ENCODE measurements at places on chromosomes 16 and 17.

DNA sequence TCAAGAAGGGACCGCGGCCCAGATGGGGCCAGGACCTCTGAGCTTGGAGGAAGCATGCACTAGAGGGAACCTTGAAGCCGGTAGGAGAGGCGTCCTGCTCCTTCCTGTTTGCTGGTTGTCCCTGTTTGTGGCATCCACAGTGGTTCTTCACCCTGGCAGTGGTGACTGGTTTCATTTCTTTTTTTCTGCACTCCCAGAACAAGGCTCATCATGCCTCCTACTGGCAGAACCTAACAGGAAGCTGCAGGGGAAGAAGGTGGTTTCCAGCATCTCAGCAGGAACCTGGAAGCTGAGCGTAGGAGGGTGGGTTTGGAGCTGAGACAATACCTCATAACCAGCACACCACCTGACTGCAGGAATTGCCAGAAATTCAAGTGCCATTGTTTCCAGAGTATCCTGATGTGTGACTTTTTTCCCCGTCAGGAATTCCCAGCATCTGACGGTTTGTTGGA, 5.8 kb downstream of the TMEM231 start:
- DNase-seq: no peak

GRCh38 chr17:72631949-72632684, 460.4 kb downstream of the SLC39A11 start:
- no peak for DNase-seq

DNA sequence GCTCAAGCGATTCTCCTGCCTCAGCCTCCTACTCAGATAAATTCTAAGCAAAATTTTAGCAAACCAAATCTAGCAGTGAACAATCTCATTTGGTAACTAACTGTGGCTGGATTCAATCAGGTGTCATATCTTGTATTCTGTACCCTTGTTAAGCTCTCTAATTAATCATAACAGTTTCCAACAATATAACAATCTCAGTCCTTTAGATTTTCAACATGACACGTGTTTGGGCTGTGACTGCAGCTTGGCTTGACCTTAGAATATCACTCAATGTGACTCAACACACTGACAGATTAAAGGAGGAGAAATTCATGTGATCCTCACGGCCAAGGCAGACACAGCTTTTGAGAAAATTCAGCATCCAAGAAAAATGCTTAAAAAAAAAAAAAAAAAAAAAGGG, 133.6 kb downstream of the BANP start:
- no peak for DNase-seq

GRCh38 chr17:72053449-72053848, 67.4 kb upstream of the SOX9 start:
- DNase-seq: no peak

DNA sequence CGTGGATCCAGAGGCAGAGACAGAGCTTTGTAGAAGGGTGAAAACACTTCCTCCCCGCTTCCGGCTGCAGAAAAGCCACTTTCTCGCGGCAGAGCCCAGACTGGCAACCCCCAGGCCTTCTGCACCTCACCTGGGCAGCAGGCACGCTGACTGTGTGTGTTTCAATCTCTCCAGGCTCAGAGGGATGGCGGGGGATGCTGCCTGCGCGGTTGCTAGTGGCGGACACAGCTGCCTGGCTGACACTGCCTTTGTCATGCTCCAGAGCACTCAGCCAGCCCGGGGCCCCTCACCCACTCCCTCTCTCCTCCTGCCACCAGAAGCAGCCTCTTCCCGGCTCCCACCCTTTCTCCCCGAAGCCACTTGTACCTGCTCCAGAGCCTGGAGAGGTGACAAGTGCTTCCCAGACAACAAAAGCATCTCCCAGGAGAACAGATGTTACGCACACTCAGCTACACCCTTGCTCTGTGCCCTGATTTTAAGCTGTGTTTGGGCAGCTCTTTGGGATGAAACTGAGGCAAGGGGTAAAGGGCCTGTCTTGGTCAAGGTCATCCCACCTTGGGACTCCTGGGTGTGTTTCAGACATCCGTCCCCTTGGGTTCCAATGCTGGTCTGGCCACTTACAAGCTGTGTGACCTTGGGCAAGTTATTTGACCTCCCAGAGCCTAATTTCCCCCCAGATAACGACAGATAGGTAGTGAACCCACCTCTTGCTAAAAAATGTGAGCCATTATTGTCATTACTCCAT, 9.2 kb upstream of the GLIS2 start:
- DNase-seq: no peak

DNA sequence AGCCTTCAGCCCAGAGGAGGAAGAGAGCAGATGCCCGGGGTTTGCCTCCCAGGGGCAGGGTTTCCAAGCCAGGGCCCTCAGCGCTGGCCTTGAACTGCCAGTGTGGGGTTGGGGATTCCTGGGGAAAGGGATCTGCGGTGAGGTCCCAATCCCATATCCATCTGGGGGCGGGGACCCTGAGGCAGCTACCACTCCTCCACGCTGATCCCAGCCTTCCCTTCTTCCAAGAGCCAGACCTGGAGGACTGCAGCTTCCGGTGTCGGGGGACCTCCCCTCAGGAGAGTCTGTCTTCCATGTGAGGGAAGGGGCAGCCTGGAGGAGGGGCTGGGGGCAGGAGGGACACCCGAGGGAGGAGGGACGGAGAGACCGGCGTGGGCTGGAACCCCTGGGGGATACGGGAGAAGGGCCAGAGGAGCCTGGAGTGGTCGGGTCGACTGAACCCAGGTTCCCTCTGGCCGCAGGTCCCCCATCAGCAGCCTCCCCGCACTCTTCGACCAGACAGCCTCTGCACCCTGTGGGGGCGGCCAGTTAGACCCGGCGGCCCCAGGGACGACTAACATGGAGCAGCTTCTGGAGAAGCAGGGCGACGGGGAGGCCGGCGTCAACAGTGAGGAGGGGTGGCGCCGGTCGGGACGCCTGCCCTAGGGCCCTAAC, 10.7 kb upstream of the CISD3 start:
- no peak for DNase-seq

DNA sequence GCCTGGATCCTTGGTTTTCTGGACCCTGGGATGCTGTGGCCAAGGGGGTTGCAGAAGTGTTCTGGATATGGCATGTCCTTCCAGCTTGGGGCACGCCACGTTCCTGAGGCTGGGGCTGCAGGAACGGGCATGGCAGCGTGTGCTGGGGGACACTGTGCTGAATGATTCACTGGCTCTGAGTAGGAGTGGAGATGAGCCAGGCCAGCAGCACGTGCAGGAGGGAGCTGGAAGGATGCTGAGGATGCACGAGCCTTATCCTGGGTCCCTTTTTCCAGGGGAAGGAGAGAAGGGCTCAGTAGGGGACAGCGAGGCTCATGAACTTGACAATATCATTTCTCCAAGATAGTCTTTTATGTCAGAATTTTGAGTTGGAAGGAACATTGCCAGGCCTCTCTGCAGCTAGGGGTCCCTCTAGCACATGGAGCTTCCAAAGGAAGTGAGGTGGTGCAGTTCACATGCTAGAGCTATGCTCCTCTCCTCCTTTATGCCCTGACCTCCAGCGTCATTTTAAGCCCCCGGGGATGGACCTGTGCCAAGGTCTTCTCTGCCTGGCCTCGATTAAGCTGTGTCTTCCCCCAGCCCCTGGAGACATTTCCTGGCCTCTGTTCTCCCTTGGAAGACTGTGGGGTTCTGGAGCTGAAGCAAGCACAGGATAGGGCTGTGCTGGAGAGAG, 125.9 kb downstream of the OR1D5 start:
- no peak for DNase-seq

GRCh38 chr17:50660042-50660886, 25.6 kb downstream of the ABCC3 start:
- no peak for DNase-seq

DNA sequence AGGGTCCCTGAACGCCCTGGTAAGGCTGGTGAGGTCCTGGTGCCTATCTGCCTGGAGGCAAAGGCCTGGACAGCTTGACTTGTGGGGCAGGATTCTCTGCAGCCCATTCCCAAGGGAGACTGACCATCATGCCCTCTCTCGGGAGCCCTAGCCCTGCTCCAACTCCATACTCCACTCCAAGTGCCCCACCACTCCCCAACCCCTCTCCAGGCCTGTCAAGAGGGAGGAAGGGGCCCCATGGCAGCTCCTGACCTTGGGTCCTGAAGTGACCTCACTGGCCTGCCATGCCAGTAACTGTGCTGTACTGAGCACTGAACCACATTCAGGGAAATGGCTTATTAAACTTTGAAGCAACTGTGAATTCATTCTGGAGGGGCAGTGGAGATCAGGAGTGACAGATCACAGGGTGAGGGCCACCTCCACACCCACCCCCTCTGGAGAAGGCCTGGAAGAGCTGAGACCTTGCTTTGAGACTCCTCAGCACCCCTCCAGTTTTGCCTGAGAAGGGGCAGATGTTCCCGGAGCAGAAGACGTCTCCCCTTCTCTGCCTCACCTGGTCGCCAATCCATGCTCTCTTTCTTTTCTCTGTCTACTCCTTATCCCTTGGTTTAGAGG, 23.5 kb upstream of the BEAN1 start:
- DNase-seq: no peak

- no peak for DNase-seq
These were observed 106.6 kb downstream of the AMFR start for GRCh38 chr16:56318827-56319140.

DNA sequence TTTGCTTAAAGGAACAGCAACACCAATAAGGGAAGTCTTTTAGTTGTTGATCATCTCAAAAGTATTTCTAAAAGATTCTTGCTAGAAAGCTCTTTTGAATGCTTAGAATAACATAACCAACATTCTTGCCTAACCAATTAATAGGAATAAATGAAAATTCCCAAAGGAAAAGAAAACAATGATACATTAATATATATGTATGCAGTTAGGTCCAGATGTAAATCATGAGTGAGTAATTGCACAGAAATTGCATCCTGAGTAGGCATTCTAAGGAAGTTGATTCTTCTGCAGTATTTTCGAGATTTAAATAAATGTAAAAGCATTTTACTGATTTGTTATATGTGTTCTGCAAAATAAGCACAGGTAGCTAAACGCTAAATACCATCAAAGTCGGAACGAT, 22.1 kb downstream of the COX10 start:
- no peak for DNase-seq

- no peak for DNase-seq
These were observed 3.5 kb upstream of the NHERF1 start for GRCh38 chr17:74744714-74745547.

DNA sequence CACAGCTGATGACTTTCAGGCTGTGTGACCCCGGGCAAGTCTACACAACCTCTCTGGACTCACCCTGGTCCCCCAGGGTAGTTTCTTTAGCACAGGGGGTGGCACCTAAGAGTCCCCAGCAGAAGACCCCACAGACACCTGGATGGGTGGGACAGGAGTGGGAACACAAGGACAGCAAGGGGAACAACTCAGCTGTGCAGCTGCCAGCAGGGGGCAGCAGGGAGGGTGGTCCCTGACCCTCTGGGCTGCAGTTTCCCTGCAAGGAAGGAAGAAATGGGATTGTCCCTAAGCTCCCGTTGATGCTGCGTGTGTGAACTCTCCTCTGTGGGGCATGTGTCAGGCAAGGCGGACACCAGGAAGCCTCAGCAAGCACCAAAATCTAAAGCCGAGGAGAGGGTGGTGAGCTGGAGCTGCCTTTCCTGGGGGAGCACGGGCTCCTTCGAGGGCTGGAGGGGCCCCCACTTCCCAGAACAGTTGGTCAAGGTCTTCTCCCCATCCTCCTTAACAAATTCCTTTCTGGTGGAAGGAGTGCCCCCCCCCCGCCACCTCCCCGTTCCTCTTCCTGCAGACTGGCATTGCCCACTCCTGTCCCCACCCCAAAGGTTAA, 24.1 kb upstream of the CDH5 start:
- DNase-seq: no peak

DNA sequence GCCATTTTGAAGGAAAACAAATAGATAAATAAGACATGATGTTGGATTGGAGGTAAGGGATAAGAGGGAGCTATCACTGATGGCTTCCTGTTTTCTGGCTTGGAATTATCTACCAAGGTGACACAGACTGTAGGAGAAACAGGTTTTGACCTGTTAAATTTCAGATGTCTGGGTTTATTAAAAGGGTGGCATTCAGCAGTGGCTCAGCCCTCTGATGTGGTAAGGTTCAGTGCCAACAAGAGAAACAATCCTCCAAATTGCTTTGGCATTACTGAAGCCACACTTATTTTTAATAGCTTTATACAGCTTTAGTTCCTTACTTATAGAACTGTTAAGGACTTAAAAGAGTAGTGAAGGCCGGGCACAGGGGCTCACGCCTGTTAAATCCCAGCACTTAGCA, 37.0 kb upstream of the AKAP1 start:
- no peak for DNase-seq

- DNase-seq: no peak
These were observed 269.8 kb upstream of the MYOCD start for GRCh38 chr17:12395733-12396354.

GRCh38 chr17:49557312-49558024, 18.2 kb upstream of the NXPH3 start:
- no peak for DNase-seq

DNA sequence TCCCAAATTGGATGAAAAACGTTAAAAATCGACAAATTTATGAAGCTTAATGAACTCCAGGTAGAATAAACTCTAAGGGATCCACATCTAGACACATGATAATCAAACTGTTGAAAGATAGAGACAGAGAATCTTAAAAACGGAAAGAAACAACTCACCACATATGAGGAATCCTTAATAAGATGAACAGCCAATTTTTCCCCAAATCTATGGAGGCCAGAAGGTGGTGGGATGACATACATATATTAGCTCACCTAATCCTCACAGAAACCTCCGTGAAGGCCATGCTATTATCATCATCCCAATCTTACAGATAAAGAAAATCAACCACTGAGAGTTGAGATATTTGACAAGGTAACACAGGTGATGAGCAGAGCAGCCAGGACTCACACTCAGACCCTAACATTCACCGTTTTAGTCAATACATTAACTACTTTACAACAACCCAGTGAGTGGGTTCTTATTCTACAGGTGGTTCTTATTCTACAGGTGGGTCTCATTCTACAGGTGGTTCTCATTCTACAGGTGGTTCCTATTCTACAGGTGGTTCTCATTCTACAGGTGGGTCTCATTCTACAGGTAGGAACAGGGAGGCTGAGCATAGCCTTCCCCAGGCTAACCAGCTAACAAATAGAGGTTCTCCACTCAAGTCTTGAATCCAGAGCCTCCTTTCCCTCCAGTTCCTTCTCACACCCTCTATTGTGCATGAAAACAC, 4.8 kb downstream of the CACNG1 start:
- DNase-seq: no peak

DNA sequence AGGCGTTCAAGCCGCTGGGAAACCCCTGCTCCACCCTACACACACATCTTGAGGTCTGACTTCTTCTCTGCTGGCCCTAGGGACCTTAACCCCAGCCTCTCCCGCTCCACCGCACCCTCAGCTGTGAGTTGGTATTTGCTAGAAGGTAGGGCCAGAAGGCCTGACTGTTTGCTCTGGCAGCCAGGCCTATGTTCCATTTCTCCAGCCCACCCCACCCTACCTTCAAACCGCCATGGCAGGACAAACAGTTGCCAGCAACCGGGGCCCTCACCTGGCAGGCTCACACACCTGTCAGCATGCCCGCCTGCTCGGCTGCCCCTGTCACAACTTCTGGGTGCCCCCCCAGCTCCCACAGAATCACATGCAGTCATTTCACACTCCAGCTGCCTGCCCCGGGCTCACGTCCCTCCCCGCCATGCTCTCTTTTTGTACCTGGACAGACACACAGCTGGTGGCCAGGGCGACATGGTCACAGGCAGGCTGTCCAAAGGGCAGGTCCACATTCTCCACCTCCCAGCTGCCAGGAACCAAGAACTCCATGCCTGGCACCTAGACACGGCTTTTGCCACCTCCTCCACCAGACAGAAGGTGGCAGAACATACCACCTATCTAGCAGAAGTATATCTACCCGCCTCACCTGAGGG, 2.6 kb upstream of the ATP2A3 start:
- no peak for DNase-seq

- DNase-seq: no peak
These were observed 5.6 kb upstream of the NOTUM start for GRCh38 chr17:81966343-81967243.
